ENCODE measurements at places on chromosomes 5 and 9. TPM values are rescaled to one million over a fixed set of nuclear protein-coding genes. Genes with fewer than 3 reads are reported as not detected.
A peak's percentile ranks its signal among the peaks of the same experiment; 100 is the strongest.

- DNase-seq, result no peak
These were observed 33.4 kb downstream of the LPCAT1 start for GRCh38 chr5:1490376-1490775.

GRCh38 chr9:110623462-110624025, 44.0 kb upstream of the SVEP1 start:
- DNase-seq, result peak; percentile 45

- no peak for DNase-seq
These were observed 22.2 kb downstream of the AHRR start for GRCh38 chr5:343461-344401.

DNA sequence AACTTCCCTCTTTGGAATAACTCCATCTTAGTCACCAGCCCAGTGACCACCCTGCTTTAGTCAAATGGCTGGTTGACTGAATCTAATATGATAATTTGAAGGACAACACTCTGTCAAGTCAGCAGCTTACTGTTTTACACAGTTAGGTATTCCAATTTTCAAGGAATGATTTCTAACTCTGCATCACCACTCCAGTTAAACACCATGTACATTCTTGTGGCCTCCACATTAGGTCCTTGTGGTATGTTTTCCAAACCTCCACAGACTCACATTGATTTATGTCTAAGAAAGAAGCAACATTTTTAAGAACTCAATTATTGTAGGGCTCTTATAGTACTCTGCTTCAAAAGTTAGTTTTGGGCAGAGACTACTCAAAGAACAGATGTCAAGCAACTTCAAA, 110.7 kb downstream of the TLE1 start:
- no peak for DNase-seq

- DNase-seq, result no peak
These were observed 29.9 kb downstream of the SERINC5 start for GRCh38 chr5:80225934-80226326.

DNA sequence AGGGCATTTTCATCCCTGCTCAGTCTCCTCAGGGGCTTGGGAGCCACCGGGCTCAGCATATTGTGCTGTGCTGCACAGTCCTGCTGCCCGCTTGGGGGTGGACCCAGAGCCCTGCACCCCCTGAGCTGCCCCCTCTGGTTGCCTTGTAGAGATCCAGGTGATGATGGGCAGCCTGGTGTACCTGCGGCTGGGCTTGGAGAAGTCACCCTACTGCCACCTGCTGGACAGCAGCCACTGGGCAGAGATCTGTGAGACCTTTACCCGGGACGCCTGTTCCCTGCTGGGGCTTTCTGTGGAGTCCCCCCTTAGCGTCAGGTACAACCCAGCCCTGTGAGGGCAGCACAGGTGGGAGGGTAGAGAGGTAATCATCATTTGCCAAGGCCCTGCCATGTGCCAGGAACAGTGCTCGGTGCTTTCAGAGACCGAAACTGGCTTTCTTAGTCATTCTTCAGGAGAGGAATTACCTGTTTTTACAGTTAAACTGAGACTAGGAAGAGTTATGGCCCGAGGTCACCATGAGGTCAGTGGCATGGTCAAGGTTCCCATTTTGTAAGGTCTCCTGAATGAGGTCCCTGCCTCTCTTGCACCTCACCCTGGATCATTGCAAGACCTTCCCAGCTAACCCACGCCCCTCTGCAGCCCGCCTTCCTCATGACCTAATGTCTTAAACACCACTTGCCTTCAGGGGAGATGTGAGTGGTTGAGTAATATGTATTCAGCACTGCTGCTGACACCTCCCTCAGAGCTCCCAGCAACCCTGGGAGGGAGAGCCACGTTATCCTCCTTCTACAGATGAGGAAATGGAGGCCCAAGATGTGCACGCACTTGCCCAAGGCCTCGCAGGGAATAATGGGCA, 7.5 kb downstream of the NHP2 start:
- no peak for DNase-seq

DNA sequence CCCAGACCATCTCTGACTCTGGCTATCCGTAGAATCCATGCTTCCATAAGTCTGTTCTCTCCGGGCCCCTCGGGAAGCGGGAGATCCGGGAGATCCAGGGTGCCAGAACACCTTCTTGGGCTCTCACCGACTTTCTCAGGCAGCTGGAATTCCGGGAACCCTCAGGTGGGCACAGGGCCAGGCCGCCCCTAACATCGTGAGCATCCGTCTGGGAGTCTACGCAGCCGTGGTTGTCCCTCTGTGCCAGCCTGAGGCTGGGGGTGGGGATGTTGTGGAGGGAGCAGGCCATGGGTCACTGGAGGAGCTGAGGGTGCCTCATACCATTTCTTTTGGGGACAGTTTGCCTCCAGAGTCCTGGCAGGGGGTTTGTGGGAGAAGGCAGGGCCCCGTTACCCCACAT, 92.3 kb upstream of the COL5A1 start:
- no peak for DNase-seq

- no peak for DNase-seq
These were observed 21.2 kb upstream of the IL17B start for GRCh38 chr5:149400304-149400703.

DNA sequence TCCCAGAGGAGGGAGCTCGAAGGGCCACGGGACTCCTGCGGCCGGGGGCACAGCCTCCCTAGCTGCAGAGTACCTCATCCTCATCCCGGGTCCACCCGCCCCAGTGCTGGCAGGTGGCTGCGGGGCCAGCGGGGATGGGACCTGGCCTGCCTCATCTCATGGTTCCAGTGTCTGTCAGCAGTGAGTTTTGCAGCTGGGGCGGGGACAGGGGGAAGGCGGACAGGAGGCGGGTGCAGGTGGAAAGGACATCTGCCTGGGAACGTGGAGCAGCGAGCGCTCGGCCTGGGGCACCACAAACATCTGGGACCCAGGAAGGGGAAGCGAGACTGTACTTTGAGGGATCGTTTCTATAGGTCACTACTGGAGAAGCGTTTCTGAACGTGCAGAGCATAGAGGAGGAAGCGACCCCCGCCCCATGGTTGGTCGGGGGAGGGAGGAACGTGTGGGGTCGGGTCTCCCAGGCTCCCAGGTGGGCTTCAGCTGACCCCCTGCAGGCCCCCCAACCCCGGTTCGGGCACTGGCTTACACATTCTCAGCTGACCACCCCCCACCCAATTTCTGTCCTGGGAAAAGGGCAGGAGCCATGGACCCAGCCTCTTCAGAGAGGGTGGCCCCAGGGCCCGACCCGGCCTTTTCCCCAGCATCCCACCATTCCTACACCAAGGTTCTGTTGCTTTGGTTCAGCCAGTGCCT, 56.5 kb upstream of the NOTCH1 start:
- no peak for DNase-seq

GRCh38 chr5:82298668-82299067, 20.5 kb upstream of the RPS23 start:
- DNase-seq, result no peak

The TPD52L3 gene
- polyA plus RNA-seq, result not detected

The C5orf22 gene
- polyA plus RNA-seq, result 31.8 TPM

Data from left renal pelvis (tissue), 4 donors.